ENCODE measurements at places on chromosomes 3 and 15.

DNA sequence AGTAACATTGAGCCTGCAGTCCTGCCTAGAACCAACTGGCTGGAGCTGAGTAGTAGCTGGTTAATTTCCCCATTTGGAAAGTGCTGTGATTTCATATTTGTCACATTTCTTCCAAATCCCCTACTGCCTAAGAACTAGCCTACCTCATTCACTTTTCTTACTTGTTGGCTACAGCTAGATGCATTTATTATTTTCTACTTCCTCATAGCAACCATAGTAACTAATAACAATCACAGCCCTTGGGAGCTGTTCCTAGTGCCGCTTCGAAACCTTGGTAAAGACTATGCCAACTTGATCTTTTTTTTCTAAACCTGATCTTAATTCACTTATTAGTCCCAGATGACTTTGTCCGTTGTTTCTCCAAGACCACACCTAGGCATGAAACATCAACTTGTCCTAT lies 240.3 kb downstream of the FGF12 start:
- H3K36me3 ChIP-seq, result no peaks in the 10 kb centered on the region
- H3K4me1 ChIP-seq, result no peaks in the 10 kb centered on the region
- H3K27ac ChIP-seq, result no peak overlapping the region
- H3K27me3 ChIP-seq, result no peaks in the 10 kb centered on the region

- H3K27me3 ChIP-seq, result no peaks in the 10 kb centered on the region
- no peak overlapping the region for H3K4me3 ChIP-seq
- no peak for DNase-seq
Measured at GRCh38 chr3:123741041-123741511, 143.1 kb downstream of the MYLK start.

GRCh38 chr3:184874709-184875644 lies 63.0 kb downstream of the VPS8 start:
- H3K36me3 ChIP-seq, result no peaks in the 10 kb centered on the region
- no peak overlapping the region for H3K27ac ChIP-seq

DNA sequence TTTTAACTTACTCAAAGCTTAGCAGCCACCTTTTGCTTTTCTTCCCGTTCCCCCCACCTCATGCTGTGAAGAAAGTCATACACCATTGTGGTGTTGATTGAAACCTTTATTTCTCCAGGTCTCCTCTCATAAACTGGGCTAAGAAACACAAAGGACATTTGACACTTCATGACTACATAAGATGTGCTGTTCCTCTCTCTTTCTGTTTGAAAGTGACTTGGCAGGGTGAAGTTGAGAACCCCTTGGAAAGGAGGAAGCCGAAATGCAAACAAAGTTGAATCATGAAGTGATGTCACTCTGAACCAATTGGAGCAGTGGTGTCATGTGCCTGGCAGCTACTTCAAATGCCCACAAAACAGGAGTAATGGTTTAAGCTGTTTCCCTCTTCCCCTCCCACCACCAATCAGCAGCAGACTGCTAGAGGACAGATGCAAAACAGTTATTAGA lies 174.7 kb downstream of the IGF1R start:
- no peaks in the 10 kb centered on the region for H3K27me3 ChIP-seq
- no peak overlapping the region for H3K27ac ChIP-seq
- no peaks in the 10 kb centered on the region for H3K36me3 ChIP-seq
- peaks cover 5% of the 10 kb centered on the region for H3K4me1 ChIP-seq
- DNase-seq, result no peak

GRCh38 chr3:63557912-63558311 lies 94.6 kb upstream of the SNTN start:
- no peaks in the 10 kb centered on the region for H3K4me1 ChIP-seq
- no peak overlapping the region for H3K27ac ChIP-seq
- no peaks in the 10 kb centered on the region for H3K36me3 ChIP-seq
- H3K4me3 ChIP-seq, result no peak overlapping the region

- no peaks in the 10 kb centered on the region for H3K27me3 ChIP-seq
- DNase-seq, result peak; percentile 53
- peak overlapping the region; percentile 87 for H3K27ac ChIP-seq
Measured at GRCh38 chr15:70559265-70560239, 203.8 kb downstream of the UACA start.

GRCh38 chr3:105869861-105870755 lies 1.3 kb upstream of the CBLB start:
- H3K4me3 ChIP-seq, result peak overlapping the region; percentile 83
- H3K36me3 ChIP-seq, result no peaks in the 10 kb centered on the region
- no peaks in the 10 kb centered on the region for H3K27me3 ChIP-seq
- H3K4me1 ChIP-seq, result peaks cover 8% of the 10 kb centered on the region
- H3K27ac ChIP-seq, result no peak overlapping the region

DNA sequence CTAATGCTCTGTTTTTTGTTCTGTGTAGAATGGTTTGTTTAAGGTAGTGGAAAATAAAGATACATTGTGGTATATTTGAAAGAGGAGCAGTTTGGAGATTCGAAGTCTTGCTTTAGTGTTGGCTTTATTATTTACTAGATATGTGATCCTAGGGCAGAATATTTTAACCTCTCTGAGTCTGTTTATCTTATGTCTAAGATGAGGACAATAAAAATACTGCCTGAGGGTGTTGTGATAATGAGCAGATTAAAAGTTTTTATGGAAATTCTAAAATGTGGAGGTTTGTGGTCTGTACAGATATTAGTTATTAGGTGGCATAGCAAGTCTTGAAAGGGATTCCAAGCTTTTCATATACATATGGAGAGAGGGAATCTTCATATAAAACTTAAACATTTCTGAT lies 15.0 kb downstream of the TCF12 start:
- H3K36me3 ChIP-seq, result peaks cover 8% of the 10 kb centered on the region
- H3K4me1 ChIP-seq, result peaks cover 33% of the 10 kb centered on the region
- peak overlapping the region; percentile 6 for H3K4me3 ChIP-seq
- peak overlapping the region; percentile 90 for H3K27ac ChIP-seq
- no peaks in the 10 kb centered on the region for H3K27me3 ChIP-seq

- no peak for DNase-seq
- H3K4me1 ChIP-seq, result no peaks in the 10 kb centered on the region
- no peak overlapping the region for H3K27ac ChIP-seq
- H3K27me3 ChIP-seq, result peaks cover 63% of the 10 kb centered on the region
Measured at GRCh38 chr3:161369531-161369930, 1.8 kb downstream of the SPTSSB start.

DNA sequence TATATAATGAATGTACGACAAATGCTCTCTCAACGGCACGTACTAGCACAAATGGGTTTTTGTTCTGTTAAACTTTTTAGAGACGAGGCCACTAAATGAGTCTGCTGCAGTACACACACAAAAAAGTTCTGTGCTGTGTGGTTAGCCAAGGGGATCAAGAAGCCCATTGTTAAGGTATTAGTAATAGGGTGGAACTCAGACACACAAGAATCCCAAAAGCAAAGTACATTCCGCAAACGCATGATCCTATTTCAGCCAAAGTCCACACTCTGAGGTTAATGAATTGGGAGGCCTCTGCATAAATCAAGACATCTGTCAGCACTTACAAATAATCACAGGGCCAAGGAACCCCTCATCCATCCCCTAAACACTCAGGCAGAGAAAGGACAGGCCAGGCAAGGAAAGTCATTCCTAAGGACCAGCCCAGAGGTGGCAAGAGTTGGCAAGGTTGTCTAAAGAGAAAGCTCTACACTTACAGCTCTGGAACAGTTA lies 12.1 kb downstream of the OSBPL10 start:
- H3K4me1 ChIP-seq, result no peaks in the 10 kb centered on the region
- no peak for DNase-seq
- H3K27me3 ChIP-seq, result no peaks in the 10 kb centered on the region
- no peak overlapping the region for H3K4me3 ChIP-seq
- H3K36me3 ChIP-seq, result no peaks in the 10 kb centered on the region

DNA sequence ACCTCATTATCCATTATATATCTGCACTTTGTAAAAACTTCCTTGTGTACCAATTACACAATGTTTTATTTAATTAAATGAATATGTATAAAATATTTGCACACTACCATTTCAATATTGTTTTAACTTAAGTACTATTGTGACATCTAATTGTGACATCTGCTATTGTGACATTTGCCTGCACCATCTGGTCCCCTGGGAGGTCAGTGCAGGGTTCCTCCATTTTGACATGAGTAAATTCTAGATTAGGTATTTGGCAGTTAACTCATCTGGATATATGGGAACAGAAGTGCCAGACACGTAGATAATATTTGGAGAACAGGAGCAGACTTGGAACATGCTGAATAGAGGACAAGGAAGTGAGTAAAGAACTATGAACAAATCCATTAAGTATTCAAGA lies 332.1 kb downstream of the VGLL3 start:
- H3K4me3 ChIP-seq, result no peak overlapping the region
- no peaks in the 10 kb centered on the region for H3K4me1 ChIP-seq

GRCh38 chr15:40957581-40958051 lies 4.3 kb downstream of the CHAC1 start:
- no peak for DNase-seq
- H3K4me1 ChIP-seq, result peaks cover 9% of the 10 kb centered on the region
- H3K36me3 ChIP-seq, result no peaks in the 10 kb centered on the region
- no peak overlapping the region for H3K27ac ChIP-seq

- H3K4me3 ChIP-seq, result no peak overlapping the region
- DNase-seq, result no peak
- no peaks in the 10 kb centered on the region for H3K27me3 ChIP-seq
- no peak overlapping the region for H3K27ac ChIP-seq
Measured at GRCh38 chr15:52726195-52726594, 47.0 kb upstream of the ATOSA start.

DNA sequence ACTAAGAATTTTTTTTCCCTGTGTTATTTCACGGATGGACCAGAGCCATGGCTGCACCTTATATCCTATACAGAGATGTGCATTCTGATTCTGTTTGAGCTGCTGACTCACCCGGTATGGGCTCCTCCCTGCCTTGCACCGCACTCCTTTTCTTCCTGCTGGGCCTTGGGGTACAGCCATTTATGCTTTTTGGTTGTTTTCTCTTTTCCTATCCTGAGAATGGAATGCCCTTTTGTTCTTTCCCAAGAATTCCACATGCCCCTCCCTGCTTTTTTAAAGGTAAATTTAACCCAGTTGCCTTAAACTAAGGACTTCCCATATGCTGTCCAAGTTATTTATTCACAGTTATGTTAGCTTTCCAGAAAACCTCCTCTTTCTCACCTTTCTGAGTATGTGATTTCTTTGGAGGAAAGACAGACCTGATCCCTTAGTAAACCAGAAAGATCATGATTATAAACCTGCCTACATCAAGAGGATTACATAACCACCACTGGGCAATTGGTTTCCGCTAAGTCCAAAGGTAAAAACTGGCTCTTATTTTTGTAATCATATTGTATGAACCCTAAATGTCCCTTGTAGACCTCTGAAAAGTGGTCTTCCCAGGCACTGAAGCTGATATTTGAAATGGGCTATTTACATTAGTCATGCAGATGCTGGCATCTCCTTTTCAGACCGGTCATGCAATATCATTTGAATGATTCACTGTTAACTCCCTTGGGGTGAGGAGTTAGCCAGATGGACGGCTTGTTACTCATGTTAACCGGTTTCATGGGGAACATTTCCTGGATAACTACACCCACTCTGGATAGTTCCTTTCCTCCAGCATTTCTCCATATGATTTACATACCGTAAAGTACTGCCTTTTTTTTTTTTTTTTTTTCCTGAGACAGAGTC lies 45.5 kb downstream of the TMOD3 start:
- H3K36me3 ChIP-seq, result peaks cover 11% of the 10 kb centered on the region
- no peak for DNase-seq
- H3K4me3 ChIP-seq, result no peak overlapping the region
- no peaks in the 10 kb centered on the region for H3K27me3 ChIP-seq
- H3K4me1 ChIP-seq, result no peaks in the 10 kb centered on the region
- no peak overlapping the region for H3K27ac ChIP-seq

DNA sequence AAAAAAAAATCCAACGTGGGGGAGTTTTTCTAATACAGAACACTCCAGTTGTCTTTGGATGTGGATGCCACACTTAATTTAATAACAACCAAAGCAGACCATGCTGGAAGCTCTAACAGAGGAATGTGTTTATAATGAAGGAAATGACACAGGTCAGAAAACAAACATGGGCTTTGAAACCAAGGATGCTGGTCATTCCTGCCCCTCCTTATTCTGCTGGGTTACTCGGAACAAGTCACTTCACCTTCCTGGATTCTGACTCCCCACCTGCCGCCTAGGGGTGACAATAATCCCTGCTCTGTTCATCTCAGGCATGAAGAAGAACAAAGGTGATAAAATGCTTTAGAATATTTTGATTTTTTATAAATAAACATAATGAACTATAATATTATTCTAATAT lies 240.9 kb upstream of the ADAMTS9 start:
- H3K4me1 ChIP-seq, result no peaks in the 10 kb centered on the region
- no peaks in the 10 kb centered on the region for H3K27me3 ChIP-seq
- H3K27ac ChIP-seq, result no peak overlapping the region

GRCh38 chr3:56086355-56086754 lies 381.9 kb downstream of the ERC2 start:
- DNase-seq, result no peak
- H3K4me1 ChIP-seq, result no peaks in the 10 kb centered on the region
- H3K36me3 ChIP-seq, result no peaks in the 10 kb centered on the region
- no peak overlapping the region for H3K27ac ChIP-seq

DNA sequence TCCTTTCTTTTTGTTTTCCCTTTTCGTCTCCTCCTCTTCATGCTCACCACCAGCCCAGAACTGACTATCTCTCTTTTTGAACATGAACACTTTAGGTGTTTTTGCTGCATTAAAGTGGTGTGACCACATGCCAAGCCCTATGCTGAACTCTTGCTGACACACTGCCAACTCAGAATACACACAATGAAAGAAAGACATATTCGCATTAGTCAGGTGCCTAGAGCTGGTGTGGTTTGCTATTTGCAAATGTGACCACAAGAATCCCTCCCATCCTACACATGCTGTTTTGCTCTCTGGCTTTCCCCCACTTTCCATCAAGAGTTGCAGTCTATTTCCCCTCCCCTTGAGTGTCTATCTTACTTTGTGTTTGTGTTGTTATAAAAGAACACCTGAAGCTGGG lies 967.8 kb upstream of the CFAP20DC start:
- peaks cover 33% of the 10 kb centered on the region for H3K4me1 ChIP-seq
- peaks cover 2% of the 10 kb centered on the region for H3K36me3 ChIP-seq
- DNase-seq, result peak; percentile 56
- H3K27ac ChIP-seq, result no peak overlapping the region
- no peaks in the 10 kb centered on the region for H3K27me3 ChIP-seq
- H3K4me3 ChIP-seq, result no peak overlapping the region

DNA sequence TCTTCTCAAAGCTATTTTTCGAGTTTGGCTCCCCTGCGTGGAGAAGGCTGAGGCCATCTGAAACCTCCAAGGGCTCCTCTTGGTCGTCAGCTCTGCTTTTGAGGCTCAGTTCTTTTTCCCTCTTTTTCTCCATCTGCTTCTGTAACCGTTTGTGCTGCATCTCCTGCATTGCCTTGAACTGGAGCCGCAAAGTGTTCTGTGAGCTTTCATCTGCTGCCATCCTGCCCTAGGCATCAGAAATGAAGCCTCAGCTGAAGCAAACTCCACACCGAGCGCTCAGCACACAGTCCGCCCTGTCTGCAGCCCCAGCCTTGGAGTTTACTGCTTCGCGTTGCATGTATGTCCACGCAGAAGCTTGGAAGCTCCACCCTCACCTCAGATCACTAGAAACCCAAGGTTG lies 14.9 kb downstream of the CCDC13 start:
- no peak overlapping the region for H3K4me3 ChIP-seq
- H3K27ac ChIP-seq, result no peak overlapping the region
- DNase-seq, result no peak
- no peaks in the 10 kb centered on the region for H3K36me3 ChIP-seq
- H3K27me3 ChIP-seq, result peaks cover 2% of the 10 kb centered on the region

GRCh38 chr15:84810073-84810840 lies 6.9 kb upstream of the ALPK3 start:
- H3K27ac ChIP-seq, result no peak overlapping the region
- no peaks in the 10 kb centered on the region for H3K4me1 ChIP-seq
- no peaks in the 10 kb centered on the region for H3K27me3 ChIP-seq
- no peak for DNase-seq
- H3K4me3 ChIP-seq, result no peak overlapping the region

GRCh38 chr3:54185740-54186139 lies 63.4 kb downstream of the CACNA2D3 start:
- no peaks in the 10 kb centered on the region for H3K4me1 ChIP-seq
- H3K27ac ChIP-seq, result no peak overlapping the region
- H3K4me3 ChIP-seq, result no peak overlapping the region
- DNase-seq, result no peak
- no peaks in the 10 kb centered on the region for H3K27me3 ChIP-seq
